ENCODE measurements at places on chromosomes 2 and 18. TPM values are rescaled to one million over a fixed set of nuclear protein-coding genes. Genes with fewer than 3 reads are reported as not detected.
A peak's percentile ranks its signal among the peaks of the same experiment; 100 is the strongest.

DNA sequence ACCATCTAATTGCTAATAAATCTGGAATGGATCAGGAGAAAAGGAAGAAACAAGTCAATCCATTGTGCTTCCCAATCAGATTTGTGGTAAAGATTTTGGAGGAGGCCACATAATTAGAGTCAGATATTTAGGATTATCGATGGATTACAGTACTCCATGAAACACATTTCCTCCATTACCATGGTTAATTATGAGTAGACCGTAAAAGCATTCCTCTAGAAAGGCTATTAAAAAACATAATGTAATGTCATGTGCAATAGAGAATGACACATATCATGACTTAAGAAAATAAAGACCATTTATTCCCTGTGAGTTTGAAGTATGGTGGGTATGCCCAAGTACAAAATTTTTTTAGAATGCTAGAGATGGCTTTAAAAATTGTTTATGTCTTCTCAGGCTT lies 96.1 kb downstream of the ITGA4 start:
- H3K36me3 ChIP-seq, result no peaks in the 10 kb centered on the region
- no peak for DNase-seq
- H3K4me3 ChIP-seq, result no peak overlapping the region
- H3K27ac ChIP-seq, result no peak overlapping the region

- DNase-seq, result no peak
- no peak overlapping the region for H3K27ac ChIP-seq
- H3K27me3 ChIP-seq, result no peaks in the 10 kb centered on the region
- peaks cover 10% of the 10 kb centered on the region for H3K4me1 ChIP-seq
These were observed 27.1 kb downstream of the TSPYL6 start for GRCh38 chr2:54228945-54229344.

DNA sequence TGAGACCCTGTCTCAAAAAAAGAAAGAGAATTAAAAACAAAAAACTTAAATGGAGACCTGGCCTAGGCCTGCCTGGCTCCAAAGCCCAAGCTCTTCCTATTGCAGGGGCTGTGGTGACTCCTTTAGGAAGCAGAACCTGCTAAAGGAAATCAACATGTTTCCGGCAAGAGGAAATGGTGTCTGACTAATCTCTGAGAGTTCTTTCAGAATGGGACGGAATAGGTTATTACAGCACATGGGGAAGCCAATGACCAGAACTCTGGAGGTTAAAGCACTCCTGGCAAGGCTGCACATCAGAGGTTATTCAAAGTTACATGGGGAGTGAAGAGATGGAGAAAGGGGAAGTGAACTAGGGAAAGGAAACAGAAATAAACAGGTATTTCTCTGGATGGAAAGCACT lies 21.4 kb downstream of the KIF3C start:
- no peak for DNase-seq
- no peaks in the 10 kb centered on the region for H3K36me3 ChIP-seq
- H3K4me3 ChIP-seq, result no peak overlapping the region
- no peaks in the 10 kb centered on the region for H3K4me1 ChIP-seq
- H3K27me3 ChIP-seq, result no peaks in the 10 kb centered on the region

- H3K27ac ChIP-seq, result peak overlapping the region; percentile 87
- no peak overlapping the region for H3K4me3 ChIP-seq
- H3K4me1 ChIP-seq, result peaks cover 28% of the 10 kb centered on the region
- H3K36me3 ChIP-seq, result no peaks in the 10 kb centered on the region
- no peaks in the 10 kb centered on the region for H3K27me3 ChIP-seq
- peak; percentile 83 for DNase-seq
These were observed 218.4 kb upstream of the HS6ST1 start for GRCh38 chr2:128536925-128537620.

The ASAP2 gene
- 26.1 TPM for total RNA-seq

DNA sequence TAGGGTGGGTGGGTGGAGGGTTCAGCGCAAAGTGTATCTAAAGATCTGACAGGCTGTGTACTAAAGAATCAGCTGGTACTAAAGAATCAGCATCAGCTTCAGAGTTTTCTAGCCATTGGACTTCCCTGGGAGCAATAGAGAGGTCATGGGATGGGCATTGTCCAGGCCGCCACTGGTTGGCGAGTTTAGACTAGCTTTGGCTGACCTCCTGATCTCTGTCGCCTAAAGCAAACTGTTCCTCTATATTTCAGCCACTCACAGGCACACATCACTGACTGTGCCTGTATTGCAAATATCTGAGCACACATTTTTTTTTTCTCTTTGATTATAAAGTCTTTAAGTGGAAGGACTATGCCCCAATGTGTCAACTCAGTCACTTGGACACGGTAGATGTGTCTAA lies 267.8 kb upstream of the SKOR2 start:
- H3K36me3 ChIP-seq, result no peaks in the 10 kb centered on the region
- no peak overlapping the region for H3K27ac ChIP-seq
- H3K27me3 ChIP-seq, result no peaks in the 10 kb centered on the region
- no peak for DNase-seq

DNA sequence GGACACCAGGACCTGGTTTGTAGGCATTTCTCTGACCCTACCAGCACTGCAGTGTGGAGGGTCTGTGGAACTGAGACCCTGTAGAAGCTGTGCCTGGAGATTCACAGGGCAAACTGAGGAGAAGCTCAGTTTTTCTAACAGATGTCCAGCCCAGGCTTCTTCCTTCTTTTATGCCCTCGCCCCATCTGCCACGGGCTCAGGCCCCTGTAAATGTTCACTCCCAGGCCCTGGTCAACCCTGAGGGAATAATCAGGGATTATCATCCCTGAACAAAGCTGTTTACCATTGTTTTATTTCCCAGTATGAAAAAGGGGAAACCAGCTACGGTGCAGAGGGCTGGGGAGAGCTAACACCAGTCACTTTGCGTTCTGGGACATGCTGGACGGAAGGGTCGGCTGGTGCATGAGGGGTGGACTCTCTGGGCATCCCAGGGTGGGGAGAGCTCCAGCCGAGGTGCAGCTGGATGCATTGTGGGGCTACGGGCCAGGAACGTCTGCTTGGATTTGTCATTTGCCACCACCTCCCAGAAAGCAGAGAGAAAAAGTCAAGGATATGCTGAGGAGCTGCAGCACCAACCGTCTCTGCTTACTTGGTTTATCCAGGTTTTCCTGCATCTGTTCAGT lies 183.8 kb downstream of the TFCP2L1 start:
- H3K4me1 ChIP-seq, result no peaks in the 10 kb centered on the region
- no peak overlapping the region for H3K27ac ChIP-seq
- no peaks in the 10 kb centered on the region for H3K36me3 ChIP-seq
- no peak overlapping the region for H3K4me3 ChIP-seq

The COLEC11 gene
- total RNA-seq, result not detected
